ENCODE measurements at places on chromosomes 6 and 20.

DNA sequence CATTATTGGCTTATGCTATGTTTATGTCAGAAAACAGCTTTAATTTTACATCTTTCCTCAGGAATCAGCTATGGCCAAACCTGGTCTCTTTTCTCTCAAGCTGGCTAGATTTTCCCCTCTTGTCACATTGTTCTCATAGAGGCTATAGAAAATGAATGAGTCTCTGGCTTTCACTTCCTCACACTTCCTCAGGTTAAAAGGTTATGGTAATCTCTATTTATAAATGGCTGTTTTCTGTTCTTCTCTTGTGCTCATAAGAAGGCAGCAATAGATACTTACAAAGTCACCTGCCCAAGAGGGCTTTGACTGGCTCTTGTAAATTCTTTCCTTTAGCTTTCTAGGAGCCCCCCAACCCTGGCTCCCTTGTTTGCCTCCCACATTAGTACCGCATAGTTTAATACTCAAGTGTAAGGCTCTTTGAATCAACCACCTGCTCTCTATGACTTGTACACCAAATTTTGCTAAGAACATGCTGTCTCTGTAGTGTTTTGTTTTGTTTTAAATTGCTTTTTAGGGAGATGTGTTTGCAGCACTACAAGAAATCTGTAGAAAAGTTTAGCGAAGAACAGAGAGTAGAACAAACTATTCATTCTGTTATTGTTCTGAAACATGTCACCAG, 897.4 kb upstream of the CITED2 start:
- no peak for DNase-seq

GRCh38 chr6:79193971-79194370, 40.5 kb downstream of the HMGN3 start:
- DNase-seq = no peak

DNA sequence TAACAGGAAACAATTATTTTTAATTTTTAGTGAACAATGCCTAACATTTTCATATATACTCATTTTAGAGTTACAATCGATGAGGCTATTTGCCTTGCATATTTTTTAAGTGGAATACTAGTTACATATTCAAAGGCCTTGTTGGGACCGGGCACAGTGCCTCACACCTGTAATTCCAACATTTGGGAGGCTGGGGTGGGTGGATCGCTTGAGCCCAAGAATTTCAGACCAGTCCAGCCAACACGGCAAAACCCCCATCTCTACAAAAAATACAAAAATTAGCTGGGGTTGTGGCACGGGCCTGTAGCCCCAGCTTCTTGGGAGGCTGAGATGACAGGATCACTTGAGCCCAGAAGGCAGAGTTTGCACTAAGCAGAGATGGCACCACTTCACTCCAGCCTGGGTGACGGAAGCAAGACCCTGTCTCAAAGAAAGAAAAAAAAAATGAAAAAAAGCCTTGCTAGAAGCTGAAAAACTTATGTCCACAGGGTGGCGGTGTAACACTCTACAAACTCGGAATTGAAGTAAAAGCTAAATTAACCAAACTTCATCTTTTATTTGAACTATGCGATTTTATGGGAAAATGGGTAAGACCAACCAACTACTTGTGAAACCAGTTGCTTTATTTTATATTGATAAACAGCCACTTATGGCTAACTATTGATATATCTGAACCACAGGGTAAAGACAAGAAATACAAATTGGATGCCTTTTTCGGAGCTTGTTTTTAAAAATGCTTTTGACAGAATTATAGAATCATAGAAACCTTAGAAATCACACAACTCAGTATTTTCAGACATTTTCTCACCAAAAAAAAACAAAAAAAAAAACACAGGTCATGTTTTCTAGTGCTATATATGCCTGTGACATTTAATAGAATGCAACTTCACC, 24.1 kb upstream of the ROS1 start:
- DNase-seq = peak; percentile 90

DNA sequence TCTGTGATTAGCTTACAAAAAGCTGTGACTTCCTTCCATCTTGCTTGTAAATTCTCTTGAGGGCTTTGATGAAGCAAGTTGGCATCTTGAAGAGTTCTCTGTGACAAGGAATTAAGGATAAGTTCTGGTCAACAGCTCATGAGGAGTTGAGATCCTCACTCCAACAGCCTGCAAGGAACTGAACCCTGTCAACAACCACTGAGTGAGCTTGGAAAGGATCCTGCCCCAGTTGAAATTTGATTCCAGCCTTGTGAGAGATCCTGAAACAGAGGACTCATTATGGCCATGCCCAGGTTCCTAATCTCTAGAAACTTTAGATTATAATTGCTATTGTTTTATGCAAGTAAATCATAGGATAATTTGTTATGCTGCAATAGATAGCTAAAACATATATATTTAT, 133.7 kb downstream of the PTCHD4 start:
- DNase-seq = no peak

GRCh38 chr20:8361006-8361652, 229.1 kb downstream of the PLCB1 start:
- DNase-seq = peak; percentile 8

- no peak for DNase-seq
These were observed 6.8 kb upstream of the KIAA1755 start for GRCh38 chr20:38267296-38267695.

DNA sequence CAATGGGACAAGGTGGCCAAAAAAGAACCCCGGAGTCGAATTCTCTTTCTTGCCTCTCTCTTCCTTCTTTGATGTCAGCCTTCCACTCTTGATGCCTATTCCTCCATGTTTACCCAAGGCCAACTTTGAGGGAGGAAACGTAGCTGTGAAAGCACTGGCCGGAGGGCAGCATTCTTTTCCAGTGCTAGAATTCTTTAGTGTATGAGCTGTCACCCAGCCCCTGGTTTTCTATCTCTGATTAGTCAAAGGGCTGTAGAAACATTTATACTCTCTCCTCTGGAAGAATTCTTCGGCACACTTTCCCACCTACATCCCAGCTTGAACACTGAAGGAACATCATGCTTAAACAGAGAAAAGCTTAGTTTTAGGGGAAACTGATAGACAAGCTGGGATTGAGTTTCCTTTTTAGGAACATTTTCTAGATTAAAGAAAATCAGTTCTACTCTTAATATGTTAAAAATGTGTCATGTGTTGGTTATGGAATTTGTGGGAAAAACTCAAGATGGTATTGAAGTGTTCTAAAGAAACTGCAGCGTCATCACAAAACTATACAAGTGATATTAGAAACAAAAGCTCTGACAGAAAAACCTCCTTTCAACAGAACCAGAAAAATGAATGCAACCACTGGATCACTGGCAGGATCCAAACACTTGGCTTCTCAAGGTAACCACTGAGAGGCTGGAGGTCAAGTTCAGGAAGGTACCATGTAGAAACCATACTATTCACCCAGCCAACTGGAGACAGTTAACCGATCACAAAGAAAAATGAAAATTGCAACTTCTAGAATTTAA, 20.7 kb upstream of the UTRN start:
- peak; percentile 85 for DNase-seq

GRCh38 chr6:135382182-135382628, 115.3 kb downstream of the AHI1 start:
- DNase-seq = no peak

DNA sequence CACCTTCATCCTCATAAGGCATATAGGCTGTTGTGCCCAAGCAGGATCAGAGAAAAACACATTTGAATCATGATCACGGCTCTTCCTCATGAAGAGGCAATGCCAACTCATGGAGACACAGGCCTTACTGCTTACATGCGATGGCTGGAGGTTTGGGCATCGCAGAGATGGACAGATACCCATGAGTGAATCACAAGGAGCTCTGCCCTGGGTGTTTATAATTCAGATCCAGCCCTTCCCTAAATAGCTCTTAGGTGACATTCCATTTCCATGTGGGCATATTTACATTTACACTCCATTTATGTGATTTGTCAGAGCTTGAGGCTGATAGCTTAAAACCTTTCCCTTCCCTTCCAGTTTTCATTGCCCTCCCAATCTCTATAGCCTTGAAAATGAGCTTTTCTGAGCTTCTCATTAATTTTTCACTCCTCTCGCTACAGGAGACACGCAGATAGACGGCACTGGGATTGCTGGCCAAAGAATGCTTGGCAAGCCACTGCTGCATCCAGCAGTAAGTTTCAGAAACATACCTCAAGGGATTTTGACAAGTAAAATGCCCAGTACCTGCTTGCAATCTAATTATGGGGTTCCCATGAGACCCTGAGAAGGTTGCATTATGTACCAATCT, 249.1 kb downstream of the TBC1D7 start:
- no peak for DNase-seq

- DNase-seq = peak; percentile 94
These were observed 205.6 kb downstream of the UST start for GRCh38 chr6:148952147-148953035.

DNA sequence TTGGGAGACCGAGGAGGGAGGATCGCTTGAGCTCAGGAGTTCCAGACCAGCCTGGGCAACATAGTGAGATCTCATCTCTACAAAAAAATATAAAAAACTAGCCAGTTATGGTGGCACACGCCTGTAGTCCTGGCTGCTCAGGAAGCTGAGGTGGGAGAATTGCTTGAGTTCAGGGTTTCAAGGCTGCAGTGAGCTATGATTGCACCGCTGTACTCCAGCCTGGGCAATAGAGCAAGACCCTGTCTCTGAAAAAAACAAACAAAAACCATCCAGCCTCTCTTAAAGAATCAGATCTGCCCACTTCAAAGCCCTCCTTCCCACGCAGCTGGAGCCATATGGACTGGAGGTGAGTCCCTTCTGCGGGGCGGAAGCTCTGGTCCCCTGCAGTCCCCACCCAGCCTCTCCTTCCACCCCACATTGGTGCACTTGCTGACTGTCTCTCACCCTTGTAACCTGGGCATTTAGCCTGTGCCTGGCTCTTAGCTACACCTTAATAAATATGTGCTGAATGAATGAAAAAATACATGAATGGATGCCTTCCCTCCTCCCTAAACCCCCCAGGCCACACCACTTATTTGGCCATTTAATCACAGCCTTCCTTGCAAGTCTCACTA, 7.2 kb upstream of the PARD6B start:
- DNase-seq = no peak
